Activated naive CD4-positive, alpha-beta T cell (primary cell): ENCODE measurements at places on chromosomes 1 and 21.

- no peak for DNase-seq
Observed at GRCh38 chr1:83418558-83418957, 580.4 kb downstream of the TTLL7 start.

DNA sequence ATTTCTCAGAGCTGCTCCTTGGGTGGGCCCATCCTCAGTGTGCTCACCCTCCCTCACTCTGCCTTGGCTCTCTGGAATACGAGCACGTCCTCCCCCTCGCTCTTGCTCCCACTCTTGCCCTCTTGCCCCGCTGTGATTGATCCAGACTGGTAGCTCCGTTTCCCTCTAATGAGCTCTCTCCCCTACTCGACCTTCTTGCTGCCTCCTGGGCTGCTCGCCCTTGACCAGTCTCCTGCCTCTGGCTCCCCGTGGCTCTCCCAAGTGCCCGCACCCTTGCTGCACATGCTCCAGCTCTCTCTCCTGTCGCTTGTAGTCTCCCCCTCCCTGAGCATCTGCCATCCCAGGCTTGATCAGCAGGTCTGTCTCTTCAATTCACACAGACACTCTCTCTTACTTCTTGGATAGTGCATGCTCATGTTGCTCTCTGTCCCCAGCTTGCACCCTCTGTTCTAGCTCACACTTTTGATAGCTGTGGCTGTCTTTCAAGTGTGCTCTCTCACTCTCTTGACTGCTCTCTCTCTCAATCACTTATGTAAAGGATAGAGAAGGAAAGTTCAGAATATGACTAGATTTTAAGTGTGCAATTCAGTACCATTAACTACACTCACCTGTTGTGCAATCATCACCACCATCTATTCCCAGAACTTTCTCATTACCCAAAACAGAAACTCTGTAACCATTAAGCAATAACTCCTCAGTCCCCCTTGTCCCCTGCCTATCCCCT is 51.1 kb downstream of the PHC2 start:
- DNase-seq = no peak

DNA sequence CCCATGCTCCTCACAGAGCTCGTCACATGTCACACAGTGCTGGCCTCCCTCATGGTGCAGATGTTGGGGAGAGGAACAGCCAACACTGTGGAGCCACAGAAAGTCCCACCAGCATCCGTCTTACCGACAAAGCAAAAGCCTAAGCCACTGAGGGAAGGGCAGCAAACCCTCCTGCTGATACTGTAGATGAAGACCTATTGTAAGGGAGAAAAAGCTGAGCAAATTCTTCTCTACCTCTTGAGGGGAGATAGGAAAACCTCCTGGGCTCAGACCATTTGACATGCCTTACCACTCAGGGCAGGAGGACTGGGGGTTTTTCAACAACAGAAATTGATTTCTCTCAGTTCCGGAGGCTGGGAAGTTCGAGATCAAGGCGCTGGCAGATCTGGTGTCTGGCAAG is 95.9 kb downstream of the WDR64 start:
- no peak for DNase-seq

- no peak for DNase-seq
Observed at GRCh38 chr1:201883786-201884185, 4.9 kb upstream of the SHISA4 start.

- DNase-seq = no peak
Observed at GRCh38 chr1:94543893-94544635, 2.5 kb upstream of the F3 start.

- DNase-seq = no peak
Observed at GRCh38 chr1:228163007-228163753, 2.4 kb upstream of the IBA57 start.

DNA sequence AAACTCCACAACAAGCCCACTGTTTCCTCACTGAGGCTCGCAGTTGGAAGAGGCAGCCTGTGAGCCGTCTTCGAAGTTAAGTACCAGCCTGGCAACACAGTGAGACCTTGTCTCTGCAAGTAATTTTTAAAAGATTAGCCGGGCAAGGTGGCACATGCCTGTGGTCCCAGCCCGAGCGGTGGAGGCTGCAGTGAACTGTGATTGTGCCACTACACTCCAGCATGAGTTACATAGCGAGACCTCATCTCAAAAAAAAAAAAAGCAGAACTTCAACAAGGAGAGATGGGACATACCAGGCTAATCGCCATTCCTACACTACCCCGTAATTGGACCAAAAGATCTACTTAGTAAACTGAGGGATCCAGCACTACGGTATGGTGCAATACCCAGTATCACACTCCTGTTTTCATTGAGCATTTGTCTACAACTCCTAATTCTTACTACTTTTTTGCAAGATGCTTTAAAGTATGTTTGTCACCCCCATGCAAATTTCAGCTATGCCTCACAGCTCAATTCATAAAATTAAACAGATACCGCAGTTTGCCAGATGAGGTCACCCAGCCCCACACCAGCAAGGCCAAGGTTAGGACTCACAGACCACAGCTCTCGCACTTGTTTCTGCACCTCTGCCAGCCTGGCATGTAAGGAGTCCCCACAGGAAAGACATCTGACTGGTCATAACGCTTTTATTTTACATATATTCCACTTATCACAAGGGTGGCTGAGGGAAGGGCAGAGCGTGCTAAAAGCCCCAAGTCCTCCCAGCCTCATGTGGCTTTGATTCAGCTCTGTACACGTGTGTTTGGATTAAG is 21.0 kb downstream of the SDE2 start:
- DNase-seq = no peak

DNA sequence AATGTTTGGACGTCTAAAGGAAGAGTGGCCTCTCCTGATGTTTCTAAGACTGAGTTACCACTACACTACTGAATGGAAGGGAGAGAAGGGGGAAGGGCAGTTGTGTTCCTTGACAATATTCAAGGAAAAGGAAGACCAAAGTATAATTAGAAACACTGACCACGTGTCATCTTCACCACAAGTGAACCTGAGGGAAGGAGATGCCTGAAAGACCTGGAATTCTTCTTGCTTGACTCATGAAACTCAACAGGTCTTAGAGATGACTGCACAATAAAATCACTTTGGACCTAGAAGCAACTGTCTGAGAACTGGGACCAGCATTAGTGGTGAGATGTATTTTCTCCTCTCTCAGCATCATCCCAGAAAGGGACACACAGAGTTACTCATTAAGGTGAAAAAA is 56.7 kb downstream of the PTPN14 start:
- DNase-seq = no peak

GRCh38 chr1:112711670-112712069 is 3.5 kb downstream of the PPM1J start:
- DNase-seq = no peak

- DNase-seq = no peak
Observed at GRCh38 chr21:29326914-29327554, 28.3 kb downstream of the BACH1 start.

GRCh38 chr1:88812366-88812765 is 79.0 kb downstream of the GTF2B start:
- DNase-seq = no peak

DNA sequence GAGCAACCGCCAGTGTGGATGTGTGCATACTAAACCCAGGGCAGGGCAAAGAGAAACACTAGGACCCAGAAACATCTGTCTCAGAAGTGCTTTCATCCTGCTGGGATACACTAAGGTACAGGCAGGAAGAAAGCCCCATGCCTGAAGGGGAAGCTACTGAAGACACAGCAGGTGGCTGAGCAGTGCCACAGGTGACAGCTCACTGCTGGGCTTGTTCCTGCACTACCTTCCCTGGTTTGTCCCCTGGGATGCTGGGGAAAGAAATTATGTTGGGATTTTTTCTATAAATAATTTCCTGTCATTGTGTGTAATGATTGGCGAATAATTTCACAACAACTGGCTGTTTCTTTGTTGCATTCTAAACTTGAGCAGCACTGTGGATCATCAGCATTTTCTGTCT is 245.3 kb upstream of the RAB4A start:
- DNase-seq = no peak

- DNase-seq = no peak
Observed at GRCh38 chr1:51280321-51280978, 44.4 kb downstream of the RNF11 start.

DNA sequence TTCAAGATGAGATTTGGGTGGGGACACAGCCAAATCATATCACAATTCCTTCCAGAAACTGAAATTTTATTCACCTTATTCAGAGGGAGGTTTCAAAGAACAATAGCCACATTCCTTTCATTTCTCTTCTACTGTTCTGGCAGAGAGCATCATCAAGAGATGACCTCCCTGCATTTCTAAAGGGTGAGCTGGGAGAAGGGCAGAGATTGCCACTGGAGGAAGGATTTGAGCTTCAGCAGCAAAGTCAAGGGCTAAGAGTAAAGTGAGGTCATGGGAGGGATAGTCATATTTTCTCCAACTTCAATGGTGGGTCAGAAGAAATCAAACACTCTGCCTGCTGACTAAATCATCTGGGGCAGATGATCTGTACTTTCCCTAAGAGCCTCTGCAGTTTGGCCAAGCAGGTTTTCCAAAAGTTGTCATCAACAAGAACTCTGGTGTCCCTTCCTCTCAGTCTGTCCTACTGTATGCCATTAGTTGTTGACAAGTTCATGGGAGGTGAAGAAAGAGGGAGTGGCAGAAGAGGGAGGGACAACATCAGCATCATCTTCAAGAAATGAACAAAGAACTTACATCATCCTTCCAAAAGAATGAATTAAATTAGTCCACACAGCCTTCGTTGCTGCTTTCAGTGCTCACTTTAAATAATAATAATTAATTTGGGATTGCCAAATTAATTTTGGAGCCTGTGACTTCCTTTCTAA is 298.3 kb downstream of the ASTN1 start:
- no peak for DNase-seq

DNA sequence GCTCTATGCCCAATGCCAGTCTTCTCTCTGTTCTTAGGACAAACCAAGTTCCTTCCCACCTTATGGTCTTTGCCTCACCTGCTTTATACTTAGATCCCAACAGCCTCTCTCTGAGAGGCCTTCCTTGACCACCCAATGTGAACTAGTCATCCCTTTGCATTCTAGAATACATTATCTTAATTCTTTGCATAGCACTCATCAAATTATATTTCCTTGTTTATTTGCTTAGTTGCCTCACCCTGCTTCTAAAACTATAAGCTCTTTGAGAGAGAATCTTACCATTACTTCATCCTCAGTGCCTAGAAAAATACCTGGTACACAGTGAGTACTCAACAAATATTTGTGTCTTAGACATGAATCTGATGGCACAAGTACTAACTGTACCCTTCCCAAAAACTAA is 8.0 kb downstream of the PIGP start:
- DNase-seq = no peak

GRCh38 chr21:35084869-35085268 is 35.8 kb upstream of the RUNX1 start:
- no peak for DNase-seq

DNA sequence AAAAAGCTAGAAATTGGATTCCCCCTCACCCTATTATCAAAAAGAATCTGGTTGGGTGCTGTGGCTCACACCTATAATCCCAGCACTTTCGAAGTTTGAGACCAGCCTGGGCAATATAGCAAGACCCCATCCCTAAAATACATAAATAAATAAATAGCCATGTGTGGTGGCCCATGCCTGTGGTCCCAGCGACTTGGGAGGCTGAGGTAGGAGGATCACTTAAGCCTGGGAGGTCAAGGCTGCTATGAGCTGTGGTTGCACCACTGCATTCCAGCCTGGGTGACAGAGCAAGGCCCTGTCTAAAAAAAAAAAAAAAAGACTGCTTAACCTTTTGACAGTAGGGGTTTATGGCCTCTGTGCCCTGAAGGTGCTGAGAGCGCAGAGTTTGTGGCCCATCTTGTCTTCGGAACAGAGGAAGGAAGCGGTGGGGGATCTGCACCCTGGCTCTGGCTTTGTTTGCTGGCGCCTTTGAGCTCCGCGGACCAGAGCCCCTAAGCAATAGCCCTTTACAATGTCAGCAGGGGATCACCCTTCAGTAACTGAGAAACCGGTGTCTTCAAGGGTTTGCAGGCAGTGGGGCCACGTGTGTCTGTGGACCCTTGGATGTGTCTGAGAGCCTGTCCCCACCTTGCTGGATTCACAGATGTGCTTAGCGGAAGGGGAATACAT is 22.1 kb downstream of the SLC2A7 start:
- no peak for DNase-seq

- no peak for DNase-seq
Observed at GRCh38 chr1:21912038-21912758, 24.9 kb downstream of the HSPG2 start.

DNA sequence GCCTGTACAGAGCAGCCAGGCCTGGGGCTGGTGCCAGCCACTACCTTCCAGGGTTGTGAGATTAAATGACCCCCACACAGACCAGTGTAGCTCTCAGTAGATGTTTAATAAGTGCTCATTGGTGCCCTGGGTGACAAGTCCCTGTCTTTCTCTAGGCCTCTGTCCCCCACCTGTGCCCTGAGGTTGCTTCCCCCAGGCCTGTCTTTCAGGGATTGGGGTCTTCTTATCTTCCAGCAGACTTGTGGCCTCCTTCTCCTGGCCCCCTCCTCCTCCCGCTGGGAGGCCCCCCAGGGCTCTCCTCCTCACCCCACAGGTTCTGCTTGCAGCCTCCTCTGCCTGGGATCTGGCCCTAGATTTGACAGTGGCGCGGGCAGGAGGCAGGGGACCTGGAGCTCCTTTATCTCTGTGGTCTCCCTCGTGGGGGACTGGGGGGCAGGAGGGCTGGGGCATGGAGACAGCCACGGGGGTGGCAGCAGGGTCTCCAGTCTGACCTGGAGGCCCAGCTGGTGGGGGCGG is 40.3 kb downstream of the EPHA2 start:
- DNase-seq = no peak

DNA sequence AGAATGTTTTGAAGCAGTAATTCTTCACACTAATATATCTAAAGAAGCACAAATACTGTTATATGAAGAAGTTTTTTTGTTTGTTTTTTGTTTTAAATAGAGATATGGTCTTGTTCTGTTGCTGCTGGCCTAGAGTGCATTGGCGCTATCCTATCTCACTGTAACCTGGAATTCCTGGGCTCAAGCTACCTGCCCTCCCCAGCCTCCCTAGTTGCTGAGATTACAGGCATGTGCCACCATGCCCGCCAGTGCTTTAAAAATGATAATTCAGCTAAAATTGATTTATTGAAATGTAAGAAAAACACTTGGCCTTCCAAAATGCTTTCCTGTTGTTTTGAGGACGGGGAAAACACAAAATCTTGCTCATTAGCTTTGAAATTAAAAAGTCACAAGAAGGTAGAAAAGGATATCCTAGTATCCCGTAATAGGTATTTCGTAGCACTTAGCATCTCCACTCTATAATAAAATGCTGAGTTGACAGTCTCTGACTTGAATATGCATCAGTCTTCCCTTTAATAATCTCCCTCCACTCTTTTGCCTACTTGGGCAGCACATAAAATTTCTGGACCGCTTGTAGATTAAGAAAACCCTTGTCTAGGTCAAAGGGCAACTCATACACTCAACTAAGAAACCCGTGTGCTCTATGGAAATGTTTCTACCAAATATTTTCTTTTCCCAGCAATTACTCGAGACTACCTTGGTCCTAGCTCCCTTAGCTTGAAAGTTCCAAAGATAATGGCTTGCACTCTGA is 1.3 kb downstream of the SCYL3 start:
- no peak for DNase-seq
